Thoracic aorta (tissue), 2 donors: ENCODE measurements at places on chromosomes 3 and 15. TPM values are rescaled to one million over a fixed set of nuclear protein-coding genes. Genes with fewer than 3 reads are reported as not detected.

RLBP1 gene
- total RNA-seq: not detected

GRCh38 chr3:109852283-109852682 is 514.9 kb upstream of the DPPA4 start:
- no peak for DNase-seq

GRCh38 chr3:134333522-134334181 is 40.6 kb downstream of the AMOTL2 start:
- no peak for DNase-seq

DNA sequence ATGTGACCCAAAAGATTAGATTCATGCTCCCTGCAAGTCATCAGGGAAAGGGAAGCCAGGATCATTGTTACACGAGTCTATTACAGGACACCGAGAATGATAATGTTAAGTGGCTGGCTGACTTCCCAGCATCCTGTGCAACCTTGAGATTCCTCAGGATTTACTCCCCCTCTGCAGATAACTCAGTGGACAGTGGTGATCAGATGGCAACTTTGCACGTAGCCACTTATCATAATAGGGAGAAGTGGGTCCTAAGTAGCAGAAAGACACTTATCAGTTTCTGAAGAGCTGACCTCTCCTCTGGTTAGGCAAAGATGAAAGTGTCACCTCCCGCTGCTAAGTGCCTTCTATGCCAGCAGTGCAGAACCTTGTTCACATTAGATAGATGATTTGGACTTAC is 6.7 kb upstream of the TMPRSS7 start:
- no peak for DNase-seq

TEX55 gene
- not detected for total RNA-seq

SAMMSON gene
- 25.3 TPM for total RNA-seq

GRCh38 chr15:35496585-35496984 is 49.4 kb downstream of the DPH6 start:
- DNase-seq: no peak

- DNase-seq: no peak
These were observed 1027.7 kb downstream of the PLOD2 start for GRCh38 chr3:145133281-145133680.

DNA sequence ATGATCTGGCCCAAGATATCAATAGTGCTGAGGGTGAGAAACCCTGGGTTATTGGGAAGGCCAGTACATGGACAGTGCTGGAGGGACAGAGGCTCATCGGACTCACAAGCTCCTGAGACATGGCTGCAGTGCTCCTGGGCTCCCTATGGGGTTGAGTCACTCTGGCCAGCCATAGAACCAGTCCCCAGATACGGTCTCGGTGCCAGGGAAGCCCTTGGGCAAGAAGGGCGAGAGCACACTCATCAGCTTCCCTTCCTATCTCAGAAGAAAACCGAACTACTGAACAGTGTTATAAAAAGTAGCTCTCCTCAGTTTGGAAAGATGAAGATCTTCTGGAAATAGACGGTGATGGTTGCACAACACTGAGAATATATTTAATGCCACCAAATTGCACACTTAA is 34.4 kb downstream of the POC1A start:
- DNase-seq: no peak

- DNase-seq: no peak
These were observed 297.5 kb upstream of the DPH6 start for GRCh38 chr15:35843498-35843897.

BCL2A1 gene
- total RNA-seq: 7.5 TPM

DNA sequence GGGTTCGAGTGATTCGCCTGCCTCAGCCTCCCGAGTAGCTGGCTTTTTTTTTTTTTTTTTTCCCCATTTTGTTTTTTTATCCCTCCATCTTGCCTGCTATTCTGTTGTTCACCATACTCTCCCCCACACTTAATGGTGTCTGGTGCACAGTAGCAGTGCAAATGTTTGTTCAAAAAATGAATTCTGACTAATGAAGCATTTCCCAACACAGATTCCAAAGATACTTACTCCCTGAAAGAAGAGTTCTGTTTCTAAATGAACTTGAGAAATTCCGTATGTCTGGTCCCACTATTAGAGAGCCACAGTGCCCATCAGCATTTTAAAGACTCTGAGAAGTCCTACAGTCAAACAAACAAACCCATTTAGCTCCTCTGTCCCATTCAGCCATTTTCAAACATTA is 9.5 kb downstream of the EDEM1 start:
- no peak for DNase-seq

DNA sequence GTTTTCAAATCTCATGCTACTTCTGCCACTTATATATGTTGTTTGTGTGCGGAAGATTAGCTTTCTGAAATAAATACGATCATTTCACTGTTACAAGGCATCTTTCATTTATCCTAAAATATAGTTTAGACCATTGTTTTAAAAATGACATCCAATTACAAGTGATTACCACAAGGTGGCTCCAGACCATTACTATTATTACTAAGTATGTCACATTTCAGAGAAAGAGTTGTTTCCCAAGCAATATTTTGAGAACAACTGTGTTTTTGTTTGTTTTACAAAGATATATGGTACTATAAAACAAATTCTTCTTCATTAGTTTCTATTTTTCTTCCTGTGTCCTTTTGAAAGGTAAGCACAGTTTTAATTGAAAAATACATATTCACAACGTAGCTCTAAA is 136.0 kb upstream of the RAP2B start:
- no peak for DNase-seq

DNA sequence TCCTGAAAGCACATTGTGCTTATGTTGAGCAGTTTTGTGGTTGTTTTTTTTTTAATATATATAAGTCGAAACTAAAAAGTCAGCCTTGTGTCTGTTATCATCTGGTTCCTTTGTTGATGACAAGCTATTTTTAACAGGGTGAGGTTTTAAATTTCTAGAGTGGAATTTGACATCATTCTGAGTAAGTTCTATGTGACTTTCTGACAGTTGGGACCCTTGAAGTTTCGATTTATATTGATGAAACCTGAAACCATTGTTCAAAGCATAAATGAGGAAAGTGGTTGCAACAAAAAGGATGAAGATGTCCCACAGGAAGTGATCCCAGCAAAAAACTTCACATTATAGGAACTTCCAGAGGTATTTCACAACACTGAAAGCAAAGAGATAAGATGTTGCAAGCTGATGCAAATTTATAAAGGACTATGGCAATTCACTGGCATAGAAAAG is 94.0 kb downstream of the CYP19A1 start:
- no peak for DNase-seq

ACTC1 gene
- 47.7 TPM for total RNA-seq

- no peak for DNase-seq
These were observed 75.3 kb downstream of the TGFBR2 start for GRCh38 chr3:30681649-30682211.

- no peak for DNase-seq
These were observed 53.0 kb upstream of the KPNA4 start for GRCh38 chr3:160618363-160618762.

GRCh38 chr3:148601766-148602685 is 95.7 kb upstream of the AGTR1 start:
- DNase-seq: no peak

DNA sequence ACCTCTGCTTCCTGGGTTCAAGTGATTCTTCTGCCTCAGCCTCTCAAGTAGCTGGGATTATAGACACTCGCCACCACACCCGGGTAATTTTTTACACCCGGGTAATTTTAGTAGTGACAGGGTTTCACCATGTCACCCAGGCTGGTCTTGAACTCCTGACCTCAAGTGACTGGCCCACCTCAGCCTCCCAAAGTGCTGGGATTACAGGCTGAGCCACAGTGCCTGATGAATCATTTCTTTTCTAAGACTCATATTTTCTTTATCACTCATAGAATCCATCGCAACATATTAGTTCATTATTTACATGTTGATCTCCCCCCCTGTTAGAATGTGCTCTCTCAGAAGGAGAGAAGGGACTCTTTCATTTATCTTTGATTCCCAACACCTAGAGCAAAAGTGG is 109.5 kb upstream of the PTPRG start:
- DNase-seq: no peak

DNA sequence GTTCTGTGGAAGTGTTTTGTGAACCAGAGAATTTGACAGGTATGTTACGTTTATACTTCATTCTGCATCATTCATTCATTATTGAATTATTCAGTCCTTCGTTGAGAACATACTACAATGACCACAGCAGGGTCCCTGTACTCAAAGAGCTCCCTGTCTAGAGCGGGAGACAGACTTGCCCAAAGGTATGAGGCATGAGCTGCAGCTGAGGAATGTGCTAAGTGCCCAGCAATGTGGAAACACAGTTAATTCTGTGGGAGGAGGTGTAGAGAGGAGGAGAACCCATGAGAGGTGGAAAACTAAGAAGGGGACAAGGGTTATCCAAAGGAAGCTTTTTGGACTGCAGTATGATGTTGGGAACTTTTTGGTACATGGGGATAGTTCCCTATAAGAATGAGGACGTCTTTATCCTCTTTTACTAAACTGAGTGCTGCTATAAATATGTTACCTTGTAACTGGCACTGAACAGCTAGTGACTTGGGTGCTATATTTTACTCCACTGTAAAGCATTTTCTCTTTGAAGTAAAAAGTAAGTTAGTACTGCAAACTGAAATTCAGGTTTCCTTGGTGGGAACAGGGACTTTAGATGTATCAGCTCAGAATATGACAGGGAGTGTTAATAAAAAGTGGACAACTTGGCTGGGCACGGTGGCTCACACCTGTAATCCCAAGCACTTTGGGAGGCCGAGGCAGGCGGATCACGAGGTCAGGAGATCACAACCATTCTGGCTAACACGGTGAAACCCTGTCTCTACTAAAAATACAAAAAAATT is 5.7 kb downstream of the SMAD3 start:
- DNase-seq: no peak

- DNase-seq: no peak
These were observed 31.0 kb downstream of the SRPRB start for GRCh38 chr3:133836497-133837158.

DNASE1L3 gene
- 2.3 TPM for total RNA-seq

SNX1 gene
- 47.2 TPM for total RNA-seq

- no peak for DNase-seq
These were observed 1.7 kb upstream of the SLCO2A1 start for GRCh38 chr3:134031348-134031915.

DNA sequence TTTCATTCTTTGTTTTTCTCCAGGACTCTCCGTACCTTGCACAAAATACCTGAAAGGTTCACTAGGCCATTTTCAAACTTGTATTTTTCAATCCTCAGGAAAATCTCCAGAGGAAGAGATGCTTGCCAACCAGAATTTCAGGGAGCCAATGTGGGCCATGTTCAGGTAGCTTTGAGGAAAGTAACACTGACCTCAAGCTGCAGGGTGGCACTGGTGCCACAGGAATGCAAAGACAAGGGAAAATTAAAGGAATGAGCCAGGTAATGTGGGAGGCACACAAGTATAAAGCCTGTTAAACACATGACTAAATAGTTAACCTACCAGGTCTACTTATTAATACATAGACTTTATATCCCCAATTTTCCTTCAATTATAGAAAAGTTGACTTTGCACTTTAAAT is 51.9 kb upstream of the GAP43 start:
- no peak for DNase-seq

- no peak for DNase-seq
These were observed 622 bp upstream of the PLSCR1 start for GRCh38 chr3:146544929-146545528.

GRCh38 chr15:67144609-67145311 is 79.4 kb downstream of the SMAD3 start:
- DNase-seq: no peak

- no peak for DNase-seq
These were observed 17.2 kb downstream of the SPTBN5 start for GRCh38 chr15:41876689-41877088.

GRCh38 chr3:16151109-16151508 is 23.4 kb upstream of the GALNT15 start:
- DNase-seq: no peak

GRCh38 chr3:27542476-27542875 is 58.3 kb upstream of the SLC4A7 start:
- DNase-seq: no peak

DNA sequence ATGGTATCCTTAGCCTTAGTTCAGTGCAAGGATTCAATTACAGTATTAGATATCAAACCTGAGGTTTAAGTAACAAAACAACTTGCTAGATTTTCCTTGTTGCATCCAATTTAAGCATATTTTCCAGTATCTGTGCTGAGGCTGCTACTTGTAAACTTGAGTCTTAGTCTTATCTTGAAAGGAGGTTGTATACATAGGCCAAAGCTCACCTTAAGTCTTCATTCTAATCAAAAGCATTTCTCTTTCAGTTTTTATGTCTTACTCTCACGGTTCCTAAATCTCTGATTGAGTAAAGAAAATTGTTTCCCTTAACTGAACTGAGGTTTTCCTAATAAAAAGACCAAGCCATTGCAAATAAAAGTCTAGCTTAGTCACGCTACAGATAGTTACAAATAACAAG is 52.6 kb downstream of the U2SURP start:
- no peak for DNase-seq

GRCh38 chr3:69422751-69423150 is 36.9 kb upstream of the FRMD4B start:
- DNase-seq: no peak

CDC25A gene
- not detected for total RNA-seq

MKRN2OS gene
- total RNA-seq: not detected

DNA sequence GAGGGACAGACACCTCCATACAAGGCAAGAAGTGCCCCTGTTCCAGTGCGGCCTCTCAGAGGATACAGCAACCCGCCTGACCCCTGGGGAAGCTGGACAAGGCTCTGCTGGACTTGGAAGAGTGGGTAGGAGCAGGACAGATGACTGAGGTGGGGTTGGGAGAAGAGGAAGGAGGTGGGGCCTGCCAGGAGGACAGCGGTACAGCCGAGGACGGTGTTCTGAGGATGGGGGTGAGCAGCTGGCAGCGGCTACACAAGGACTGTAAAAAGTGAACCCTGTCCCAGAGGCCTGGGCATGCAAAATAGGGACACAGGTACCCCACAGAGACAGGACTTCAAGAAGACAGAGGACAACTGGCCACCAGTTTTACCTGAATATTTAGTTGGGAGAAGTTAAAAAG is 23.5 kb upstream of the ELP6 start:
- DNase-seq: no peak
